ENCODE measurements at places on chromosomes 7 and 10.
A peak's percentile ranks its signal among the peaks of the same experiment; 100 is the strongest.

- DNase-seq: no peak
These were observed 2.4 kb upstream of the NIPSNAP2 start for GRCh38 chr7:55962014-55962413.

DNA sequence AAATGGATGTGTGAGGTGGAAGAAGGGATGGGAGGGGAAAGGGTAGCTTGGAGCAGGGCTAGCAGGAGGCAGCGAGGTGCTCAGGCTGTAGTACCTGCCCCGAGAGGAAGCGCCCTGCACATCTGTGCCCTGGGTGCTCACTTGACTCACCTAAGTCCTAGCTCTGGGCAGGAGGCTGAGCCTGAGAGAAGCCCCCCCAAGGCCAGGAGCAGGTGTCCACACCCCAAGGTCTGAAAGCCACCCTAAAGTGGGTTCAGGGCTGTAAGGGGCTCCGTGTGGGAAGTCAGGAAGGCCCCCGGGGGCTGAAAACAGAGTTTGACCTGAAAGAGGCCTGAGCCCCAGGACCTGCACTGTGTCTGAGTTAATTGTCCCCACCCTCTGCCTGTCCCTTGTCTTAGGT is 95.8 kb upstream of the PODXL start:
- DNase-seq: no peak

DNA sequence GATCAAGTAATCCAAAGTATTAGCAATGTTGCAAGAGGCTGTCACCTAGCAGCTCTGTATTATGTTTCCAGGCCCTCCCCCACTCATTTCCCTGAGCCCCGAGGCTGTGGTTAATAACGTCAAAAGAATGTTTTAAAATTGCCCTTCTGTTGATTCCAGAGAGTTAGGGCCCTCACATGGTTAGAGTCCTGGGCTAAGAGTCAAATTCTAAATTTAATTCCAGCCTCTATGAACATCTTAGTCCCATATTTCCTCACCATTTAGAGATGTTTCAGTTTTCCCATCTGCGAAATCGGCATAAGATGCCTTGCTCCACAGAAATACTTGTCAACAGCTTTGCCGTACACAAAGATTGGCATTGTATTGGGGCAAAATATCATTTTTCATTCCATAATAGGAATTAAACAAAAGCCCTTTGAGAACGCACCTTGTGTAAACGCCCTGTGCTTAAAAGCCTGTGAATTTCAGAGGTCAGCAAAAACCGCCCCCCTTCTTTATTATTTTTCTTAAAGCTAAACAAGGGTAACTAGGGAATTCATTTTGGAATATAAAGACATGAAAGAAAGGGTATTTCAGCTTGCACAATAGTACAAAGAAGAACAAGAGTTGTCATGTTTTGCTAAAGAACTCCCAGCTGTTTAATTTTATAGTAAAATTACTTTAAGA is 135.8 kb downstream of the ARID5B start:
- DNase-seq: no peak

DNA sequence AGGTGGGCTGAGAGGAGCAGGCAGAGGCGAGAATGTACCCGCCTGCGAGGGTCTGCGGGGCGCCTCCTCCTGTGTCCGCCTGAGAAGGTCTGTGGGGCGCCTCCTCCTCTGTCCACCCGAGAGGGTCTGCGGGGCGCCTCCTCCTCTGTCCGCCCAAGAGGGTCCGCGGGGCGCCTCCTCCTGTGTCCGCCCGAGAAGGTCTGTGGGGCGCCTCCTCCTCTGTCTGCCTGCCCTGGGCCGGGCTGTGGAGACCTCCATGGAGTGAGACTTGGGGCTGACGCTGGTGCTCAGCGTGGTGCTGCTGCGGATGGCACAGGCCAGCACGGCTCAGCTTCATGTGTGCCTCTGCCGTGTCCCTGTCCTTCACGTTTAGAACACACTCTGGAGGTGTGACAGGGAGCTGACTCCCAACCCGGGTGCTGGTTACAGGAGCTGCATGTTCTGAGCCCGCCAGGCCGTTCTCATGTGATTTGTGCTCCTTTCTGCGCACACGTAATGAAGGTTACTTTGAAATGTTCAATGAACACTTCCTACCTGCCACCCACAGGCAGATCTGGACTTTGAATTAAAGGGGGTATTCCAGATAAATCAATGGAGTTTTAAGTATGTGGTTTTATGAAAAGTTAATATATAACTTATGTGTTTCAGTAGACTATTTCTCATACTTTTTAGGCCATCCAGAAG is 20.5 kb upstream of the GET4 start:
- DNase-seq: no peak

DNA sequence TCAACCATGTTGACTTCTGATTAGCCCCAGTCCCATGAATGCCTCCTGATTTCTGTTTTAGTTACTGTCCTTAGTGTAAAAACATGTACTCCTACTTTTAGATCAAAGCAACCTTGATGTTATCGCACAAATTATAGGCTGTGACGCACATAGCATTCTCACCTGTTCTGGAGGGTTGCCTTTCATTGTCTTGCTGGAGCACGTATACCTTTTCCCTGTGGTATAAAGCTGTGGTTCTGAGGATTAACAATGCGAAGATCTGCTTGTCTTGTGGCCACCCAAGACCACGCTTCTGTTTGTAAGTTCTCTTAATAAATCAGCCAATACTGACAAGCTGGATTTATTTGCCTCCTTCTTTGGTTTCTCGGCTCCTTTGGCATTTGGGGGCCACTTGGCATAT is 30.1 kb upstream of the GLCCI1 start:
- no peak for DNase-seq

GRCh38 chr10:33157103-33157502 is 177.4 kb downstream of the NRP1 start:
- no peak for DNase-seq

GRCh38 chr7:146736446-146737190 is 620.0 kb downstream of the CNTNAP2 start:
- no peak for DNase-seq

- DNase-seq: no peak
These were observed 112.9 kb downstream of the HIP1 start for GRCh38 chr7:75625868-75626267.

DNA sequence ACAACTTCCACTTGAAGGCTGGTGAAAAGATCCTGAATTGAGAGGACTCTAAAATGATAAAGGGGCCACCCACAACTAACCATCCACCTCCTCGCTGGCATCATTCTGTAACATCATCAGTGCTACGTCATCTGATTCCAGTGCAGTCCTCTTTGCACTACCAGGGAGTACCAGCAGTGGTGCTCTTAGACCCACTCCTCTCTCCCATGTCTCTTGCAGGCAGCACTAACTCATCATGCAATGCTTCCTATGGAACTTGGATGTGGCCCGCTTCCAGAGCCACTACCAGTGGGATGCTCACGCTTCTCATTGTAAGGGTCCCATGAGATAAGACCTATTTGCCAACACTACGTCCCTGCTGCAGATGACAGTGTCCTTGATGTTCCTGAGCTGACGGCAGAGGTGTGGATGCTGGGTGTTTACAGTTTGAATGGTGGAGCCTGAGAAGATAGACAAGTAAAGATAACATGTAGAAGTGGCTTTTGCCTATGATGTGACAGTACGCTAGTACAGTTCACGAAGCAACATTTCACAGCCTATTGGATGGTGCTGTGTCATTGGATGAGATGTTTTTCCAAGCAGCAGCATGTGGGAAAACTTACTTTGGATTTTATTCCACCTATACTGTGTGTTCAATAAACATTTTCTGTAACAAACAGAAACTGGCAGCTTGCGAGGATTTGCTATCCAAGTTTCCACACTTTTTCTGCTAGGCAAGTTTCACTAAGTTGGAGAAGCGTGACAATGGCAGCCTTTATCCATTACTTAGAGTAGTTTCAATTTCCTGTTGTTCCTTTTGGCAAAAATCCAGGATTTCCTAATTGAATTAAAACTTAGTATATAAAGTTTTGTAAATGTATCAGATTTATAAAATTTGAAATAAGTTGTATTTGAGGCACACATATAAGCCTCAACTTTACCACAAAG is 35.8 kb upstream of the COBL start:
- DNase-seq: no peak

GRCh38 chr10:22611425-22612115 is 102.8 kb downstream of the PIP4K2A start:
- no peak for DNase-seq

DNA sequence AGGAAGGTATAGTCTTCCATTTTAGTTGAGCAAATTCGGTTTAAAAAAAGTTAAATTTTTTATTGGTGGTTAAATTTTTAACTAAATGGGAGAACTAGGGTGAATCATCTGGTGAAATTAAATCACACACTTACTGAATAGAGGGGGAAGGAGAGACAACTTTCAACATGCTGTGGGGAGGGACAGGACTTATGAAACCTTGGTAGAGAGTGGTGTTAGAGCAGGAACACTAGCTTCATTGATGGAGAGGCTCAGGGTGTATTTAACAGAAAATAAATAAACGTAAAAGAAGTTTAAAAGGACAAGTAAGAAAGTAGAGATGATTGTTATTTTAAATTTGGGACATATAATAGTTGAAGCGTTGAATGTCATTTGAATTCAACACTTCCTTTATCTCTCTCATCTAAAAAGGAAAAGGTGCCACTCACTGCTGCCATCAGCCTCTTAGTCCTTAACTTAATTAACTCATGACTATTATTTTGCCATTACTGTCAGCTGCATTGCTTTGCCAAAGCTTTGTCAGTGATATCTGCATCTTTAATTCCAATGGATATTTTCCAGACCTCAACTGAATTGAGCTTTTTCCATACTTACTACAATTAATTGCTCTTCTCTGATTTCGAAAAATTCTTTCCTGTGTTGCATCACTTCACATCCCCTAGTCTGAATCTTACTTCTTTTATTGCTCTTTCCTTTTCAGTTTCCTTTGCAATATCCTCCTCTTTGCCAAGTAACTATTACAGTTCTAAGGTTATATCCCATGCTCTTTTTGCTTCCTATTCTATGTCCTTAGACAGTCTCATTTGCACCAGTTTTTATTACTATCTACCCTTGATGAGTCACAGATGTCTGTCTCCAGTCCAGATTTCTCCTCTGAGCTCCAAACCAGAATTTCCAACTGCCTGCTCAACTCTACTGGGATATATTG is 71.7 kb downstream of the GNAT3 start:
- DNase-seq: no peak

DNA sequence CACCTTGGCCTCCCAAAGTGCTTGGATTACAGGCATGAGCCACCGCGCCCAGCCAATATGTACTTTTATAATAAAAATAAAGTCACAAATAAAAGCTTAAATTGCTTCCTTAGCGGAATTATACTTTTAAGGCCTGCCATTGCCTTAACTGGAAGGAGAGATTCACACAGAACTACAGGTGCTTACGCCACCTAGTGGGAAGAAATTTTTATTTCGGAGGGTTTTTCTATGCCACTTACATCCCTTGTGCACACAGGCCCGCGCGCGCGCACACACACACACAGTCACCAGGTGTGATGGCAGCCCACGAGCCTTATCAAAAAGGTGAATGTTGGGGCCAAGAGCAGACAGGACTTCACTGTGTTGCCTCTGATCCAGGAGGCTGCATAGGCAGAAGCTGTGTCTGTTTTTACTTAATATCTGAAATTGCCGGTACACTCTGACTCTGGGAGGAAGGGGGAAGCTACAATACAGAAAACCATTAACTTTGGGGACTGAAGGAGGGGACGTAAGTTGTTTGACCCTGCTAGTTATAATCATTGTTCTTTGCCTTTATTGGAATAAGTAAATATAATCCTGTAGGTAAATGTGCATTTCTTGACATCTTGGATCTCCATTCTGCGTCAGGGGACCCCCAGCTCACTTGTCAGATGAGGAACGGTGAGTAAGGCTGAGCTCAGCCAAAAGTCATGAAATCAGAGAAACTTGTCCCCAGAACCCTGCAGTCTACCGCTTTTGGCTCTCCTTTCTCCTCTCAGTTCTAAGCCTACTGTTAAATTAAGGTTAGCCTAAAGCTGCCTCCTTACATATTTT is 87.1 kb downstream of the SLC16A9 start:
- peak; percentile 1 for DNase-seq
